ENCODE measurements at places on chromosomes 11 and 22.

DNA sequence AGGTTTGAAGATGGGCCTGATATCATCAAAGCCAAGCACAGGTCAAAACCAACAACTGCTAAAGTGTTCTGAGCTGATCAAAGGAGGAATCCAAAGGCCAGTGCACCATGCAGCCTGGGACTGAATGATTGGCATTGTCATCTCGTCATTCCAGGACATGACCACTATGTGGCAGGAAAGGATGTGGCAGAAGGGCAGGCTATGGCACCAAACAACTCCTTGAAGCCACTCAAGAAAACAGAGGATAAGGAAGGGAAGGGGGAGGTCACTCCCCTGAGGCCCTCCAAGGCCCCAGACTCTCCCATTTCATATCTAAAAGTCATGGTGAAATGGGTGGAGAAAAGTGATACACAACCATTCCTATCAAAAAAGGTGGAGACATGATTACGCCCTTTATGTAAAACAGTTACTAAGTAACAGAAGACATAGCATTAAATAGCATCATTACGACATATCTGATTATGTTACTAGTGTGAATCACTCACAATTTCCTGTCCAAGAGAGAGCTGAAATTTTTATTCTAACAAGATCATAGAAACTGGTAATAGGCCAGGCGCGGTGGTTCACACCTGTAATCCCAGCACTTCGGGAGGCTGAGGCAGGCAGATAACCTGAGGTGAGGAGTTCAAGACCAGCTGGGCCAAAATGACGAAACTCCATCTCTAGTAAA lies 49.3 kb downstream of the AHNAK start:
- no peak for DNase-seq

DNA sequence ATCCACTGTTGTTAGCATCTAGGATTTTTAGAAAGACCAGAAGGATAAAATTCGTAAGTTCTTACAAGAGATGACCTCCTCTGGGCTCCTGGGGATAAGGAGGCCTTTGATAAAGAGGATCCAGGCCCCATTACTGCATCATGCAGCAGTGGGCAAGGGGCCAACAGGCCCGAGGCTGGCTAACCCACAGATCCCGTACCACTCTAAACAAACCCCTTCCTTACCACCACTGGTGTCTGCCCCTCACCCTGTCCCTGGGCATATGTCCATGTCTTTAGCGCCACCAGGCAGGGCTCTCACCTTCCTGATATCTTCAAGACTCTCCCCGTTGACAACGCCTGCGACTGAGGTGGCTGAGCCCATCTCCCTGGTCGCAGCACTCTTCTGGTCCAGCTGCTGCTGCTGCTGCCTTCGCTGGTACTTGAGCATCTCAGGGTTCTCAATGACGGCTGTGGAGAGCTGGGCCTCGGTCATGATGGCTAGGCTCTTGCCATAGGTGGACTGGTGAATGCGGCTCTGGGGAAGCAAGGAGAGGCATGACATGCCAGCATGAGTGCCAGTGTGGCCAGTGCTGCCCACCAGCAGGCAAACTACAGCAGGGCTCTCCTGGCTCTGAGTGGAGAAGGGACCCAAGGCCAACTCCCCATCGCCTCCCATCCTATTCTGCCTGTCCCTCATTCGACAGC lies 46.2 kb downstream of the HIRA start:
- no peak for DNase-seq

- no peak for DNase-seq
These were observed 13.2 kb upstream of the PEX26 start for GRCh38 chr22:18064636-18065035.

DNA sequence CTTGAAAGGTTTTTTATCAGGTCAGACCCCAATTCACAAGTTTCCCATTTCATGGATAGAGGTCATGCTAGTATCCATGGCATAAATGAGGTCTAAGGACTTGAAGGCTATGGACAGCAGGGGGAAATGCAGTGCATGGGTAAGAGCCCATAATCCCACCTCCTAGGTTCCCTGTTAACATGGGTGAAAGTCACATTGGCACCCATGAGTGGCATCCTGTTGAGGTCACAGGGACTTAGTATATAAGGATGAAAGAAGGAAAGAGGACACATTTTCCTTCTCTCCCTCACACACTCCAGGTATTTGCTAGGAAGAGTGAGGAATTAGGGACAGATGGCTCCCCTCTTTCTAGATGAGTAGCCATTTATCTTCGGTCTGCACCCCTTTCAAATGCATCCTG lies 9.4 kb upstream of the GLYAT start:
- DNase-seq = no peak

- no peak for DNase-seq
These were observed 997 bp downstream of the DEAF1 start for GRCh38 chr11:693887-694562.

Measured in effector CD4-positive, alpha-beta T cell (primary cell).